ENCODE measurements at places on chromosomes 7 and 10.
A peak's percentile ranks its signal among the peaks of the same experiment; 100 is the strongest.

GRCh38 chr10:69346776-69347175 is 68.5 kb downstream of the HK1 start:
- no peak for DNase-seq

- no peak for DNase-seq
These were observed 1409.1 kb upstream of the CELF2 start for GRCh38 chr10:9608602-9609001.

DNA sequence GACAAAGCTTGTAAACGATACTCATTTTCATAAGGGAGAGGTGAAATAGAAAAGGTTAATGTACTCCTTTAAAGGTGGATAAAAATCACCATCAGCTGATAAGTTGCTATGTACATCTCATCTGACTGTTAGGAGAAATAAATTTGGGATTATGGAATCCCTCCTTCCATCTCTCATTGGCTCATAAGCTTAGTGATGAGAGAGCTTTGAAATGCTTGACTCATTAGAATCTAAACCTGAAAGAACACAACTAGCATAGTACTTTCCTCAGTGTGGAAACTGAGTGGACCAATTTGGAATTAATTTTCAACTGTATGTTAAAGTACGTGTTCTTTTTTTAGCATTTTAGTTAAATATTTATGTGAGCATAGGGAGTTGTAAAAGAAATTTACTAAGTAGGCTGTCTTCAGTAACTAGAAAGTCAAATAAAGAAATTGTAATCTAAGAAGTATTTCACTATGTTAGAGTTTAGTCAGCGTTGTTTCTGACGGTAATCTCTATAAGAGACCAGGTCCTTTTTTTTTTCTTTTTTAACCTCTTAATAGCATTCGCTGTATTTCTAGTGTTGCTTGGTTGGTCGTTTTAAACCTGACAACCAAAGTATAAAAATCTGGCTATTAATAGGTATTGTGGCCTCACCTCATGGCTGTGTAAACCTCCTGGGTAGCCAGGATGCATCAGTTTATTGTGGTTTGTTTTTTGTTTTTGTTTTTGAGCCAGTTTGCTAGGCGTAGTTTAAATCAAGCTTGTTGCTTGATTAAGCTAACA is 34.4 kb downstream of the FHIP2A start:
- DNase-seq, result no peak

GRCh38 chr10:63083904-63084689 is 49.0 kb upstream of the NRBF2 start:
- DNase-seq, result peak; percentile 66

GRCh38 chr7:157318015-157318706 is 18.6 kb upstream of the DNAJB6 start:
- no peak for DNase-seq

GRCh38 chr10:124792998-124793352 is 1.3 kb upstream of the EEF1AKMT2 start:
- no peak for DNase-seq

DNA sequence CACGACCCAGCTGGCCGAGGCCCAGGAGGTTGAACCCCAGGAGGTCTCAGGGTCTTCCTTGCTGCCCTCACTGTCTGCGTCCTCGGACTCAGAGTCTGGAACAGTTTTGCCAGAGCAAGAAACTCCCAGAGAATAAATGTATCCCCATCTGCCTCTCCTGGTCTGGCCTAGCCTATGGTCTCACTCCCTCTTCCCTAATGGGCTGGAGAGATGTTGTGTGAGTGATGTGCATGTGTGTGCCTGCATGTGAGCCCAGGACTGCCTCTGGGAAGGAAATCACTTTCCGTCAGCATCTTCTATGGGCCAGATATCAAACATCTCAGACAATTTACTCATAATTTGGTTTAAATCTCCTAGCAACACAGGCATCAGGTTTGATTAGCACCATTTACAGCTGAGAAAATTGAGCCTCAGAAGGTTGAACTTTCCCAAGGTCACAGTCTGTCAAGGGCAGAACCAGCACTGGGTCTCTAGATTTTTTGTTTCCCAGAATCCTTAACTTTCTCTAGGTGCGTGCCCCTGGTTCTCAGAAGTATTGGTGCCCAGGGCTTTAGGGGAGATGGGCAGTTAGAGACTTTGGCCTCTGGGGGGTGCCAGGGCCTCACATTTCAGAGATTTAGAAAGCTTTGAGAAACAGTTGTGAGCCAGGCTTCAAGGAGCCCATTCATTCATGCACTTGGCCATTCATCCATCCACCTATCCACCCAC is 4.9 kb downstream of the TMEM270 start:
- no peak for DNase-seq

GRCh38 chr10:791639-792038 is 102.2 kb upstream of the DIP2C start:
- DNase-seq, result no peak

DNA sequence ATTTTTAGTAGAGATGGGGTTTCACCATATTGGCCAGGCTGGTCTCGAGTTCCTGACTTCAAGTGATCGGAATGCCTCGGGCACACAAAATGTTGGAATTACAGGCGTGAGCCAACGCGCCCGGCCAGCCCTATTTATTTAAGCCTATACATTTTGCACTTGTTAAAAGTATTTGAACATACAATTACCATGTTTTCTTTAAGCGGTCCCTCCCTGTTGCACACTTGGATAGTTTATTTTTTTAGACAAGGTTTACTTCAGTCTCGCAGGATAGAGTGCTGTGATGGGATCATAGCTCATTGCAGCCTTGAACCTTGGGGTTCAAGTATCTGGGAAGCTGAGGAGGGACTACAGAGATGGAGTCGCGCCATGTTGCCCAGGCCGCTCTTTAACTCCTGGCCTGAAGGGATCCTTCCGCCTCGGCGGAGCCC is 35.7 kb upstream of the SRRM3 start:
- no peak for DNase-seq

DNA sequence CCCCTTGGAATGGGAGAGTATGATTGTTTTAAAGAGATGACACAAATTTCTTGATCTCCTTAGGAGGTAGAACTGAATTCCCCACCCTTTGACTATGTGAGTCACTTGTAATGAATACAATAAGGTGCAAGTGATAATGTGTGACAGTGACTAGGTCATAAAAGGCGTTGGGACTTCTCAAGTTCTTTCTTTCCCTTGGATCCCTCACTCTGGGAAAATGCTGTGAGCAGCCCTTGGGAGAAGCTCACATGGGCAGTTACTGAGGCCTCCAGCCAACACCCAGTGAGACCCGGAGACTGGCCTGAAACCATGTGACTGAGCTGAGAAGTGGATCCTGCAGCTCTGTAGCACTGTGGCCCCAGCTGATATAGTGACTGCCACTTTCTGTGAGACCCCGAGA is 66.4 kb upstream of the FAM180A start:
- DNase-seq, result no peak

DNA sequence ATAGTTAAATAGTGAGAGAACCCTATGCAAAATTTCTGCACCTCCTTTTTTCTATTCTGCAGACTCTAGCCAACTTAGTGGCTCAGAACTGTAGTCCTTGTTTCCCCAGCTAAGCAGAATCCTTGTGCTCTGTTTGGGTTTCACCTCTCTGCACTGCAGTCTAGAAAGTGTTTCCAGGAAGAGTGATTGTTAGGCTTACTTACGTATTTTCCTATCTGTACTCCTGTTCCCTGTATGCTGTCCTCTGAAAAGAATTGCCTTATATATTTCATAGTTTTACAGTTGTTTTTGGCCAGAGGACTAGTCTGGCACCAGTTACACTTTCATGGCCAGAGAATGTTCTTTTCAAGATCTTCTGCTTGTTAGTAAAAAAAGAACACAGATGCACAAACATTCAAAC is 154.6 kb upstream of the POT1 start:
- no peak for DNase-seq

DNA sequence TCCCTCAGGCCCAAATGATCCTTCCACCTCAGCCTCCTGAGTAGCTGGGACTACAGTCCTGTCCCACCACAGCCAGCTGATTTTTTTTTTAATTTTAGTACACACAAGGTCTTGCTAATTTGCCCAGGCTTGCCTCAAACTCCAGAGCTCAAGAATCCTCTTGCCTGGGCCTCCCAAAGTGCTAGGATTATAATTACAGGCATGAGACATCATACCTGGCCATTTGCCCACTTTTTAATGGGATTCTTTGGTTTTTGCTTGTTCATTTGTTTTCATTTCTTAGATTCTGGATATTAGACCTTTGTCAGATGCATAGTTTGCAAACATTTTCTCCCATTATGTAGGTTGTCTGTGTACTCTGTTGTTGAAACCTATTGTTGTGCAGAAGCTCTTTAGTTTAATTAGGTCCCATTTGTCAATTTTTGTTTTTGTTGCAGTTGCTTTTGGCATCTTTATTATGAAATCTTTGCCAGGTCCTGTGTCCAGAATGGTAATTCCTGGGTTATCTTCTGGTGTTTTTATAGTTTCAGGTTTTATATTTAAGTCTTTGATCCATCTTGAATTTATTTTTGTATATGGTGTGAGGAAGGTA is 95.2 kb downstream of the GLCCI1 start:
- DNase-seq, result no peak

DNA sequence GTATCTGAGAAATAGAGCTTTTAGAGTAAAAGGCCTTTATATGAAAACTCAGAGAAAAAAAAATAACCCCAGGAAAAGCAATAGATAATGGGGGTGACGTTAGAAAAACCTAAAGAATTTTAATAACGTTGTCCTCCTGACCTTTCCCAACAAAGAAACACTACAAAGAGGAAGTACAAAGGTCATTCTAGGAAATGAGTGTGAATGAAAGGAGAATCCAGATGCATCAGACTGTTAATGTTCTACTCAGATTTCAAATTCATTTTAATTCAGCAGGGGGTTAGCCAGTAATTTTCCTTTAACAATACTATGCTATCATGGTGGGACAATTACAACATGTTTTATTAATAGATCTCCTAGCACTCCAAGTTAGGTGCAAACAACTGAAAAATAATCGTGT is 73.8 kb upstream of the CDK1 start:
- no peak for DNase-seq

GRCh38 chr7:90988996-90989765 is 275.1 kb upstream of the FZD1 start:
- no peak for DNase-seq

DNA sequence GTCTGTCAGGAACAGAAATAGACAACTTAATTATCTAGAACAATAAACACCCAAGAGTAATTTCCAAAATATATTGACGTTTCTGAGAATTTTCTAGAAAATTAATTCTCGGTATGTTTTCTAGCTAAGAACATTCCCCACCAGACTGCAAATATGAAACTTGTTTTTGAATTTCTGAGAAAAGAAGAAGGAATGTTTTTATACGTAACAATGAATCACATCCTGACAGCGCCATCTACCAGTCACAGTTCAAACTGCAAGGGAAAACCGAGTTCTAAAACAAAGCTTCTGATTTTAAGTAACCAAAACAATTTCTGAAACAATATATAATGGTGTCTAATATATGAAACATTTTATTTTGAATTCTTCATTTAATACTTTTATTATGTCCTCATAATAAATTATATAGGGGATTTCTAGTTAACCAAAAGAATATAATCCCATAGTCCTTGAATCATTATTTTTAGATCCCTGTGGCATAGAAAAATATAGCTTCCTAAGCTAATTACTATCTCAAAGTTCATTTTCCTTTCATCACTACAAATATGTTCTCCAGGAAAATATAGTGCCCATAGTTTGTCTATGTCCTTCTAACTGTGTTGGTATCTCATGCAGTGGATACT is 34.5 kb upstream of the MEOX2 start:
- peak; percentile 13 for DNase-seq

- no peak for DNase-seq
These were observed 326.2 kb upstream of the KAT6B start for GRCh38 chr10:74500026-74500704.

DNA sequence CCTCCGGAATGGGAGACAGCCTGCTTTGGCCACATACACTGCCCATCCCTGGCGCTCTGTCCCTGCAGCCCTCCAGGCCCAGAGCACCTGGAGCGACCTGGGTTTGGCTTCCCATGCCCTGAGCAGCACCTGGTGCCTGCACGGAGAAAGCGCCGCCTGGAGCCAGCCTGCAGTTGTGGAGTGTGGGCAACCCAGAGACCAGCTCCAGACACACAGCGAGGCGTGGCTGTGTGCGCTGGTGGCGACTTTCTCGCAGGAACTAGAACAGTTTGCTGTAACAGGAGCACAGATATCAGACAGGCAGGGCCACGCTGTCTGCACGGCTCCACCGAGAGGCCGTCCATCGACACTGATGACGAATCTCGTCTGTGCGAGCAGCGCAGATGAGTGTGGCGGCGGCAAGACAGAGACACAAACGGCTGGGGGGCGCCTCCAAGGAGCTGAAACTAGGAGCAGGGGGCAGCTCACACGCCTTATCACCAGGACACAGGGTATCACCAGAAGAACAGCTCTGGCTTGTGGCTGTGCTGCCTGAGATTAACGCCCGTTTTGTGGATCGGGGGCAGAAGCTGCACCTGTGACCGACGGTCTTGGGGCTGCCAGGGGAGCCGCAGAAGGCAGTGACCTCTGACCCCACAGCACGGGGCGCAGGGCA is 275.3 kb downstream of the DNAJB6 start:
- DNase-seq, result no peak

DNA sequence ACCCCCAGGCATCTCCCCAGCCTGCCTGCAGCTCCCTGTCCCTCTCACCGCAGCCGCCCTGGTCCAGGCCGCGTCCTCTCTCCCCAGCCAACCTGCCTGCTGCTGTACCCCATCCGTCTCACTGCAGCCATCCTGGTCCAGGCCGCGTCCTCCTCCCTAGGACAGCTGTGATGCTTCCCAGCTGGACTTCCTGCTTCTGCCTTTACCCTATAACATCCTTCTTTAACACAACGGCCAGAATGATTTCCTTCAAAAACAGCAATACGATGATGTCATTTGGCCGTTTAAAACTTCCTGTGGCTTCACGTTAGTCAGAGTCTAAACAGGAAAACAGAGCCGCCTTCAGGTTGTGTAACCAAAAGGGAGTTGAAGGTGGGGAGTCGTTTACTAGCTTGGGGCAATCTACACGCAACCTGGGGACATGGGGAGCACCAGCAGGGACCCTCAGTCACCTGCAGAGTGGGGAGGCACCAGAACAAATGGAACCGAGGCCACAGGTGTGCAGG is 32.2 kb upstream of the ZFAND2A start:
- DNase-seq, result no peak

DNA sequence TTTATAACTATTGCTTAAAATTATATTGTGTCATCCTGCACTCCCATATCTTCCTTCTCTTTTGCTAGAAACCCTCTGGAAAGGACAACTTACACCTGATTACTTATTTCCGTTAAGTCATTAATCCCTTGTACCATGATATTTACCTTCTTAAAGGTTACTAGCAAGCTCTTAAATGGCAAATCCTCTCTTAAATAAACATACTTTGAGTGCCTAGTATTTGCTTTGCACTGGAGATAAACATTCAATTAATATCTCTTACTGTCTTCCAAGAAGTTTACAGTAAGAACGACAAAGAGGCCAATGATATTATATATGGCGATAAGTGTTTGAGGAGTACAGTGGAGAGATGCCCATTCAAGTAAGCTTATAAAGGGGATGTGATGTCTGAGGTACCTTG is 278.3 kb downstream of the HGF start:
- DNase-seq, result no peak

All from HEK293T (cell line).